ENCODE measurements at places on chromosomes 12 and 14.

DNA sequence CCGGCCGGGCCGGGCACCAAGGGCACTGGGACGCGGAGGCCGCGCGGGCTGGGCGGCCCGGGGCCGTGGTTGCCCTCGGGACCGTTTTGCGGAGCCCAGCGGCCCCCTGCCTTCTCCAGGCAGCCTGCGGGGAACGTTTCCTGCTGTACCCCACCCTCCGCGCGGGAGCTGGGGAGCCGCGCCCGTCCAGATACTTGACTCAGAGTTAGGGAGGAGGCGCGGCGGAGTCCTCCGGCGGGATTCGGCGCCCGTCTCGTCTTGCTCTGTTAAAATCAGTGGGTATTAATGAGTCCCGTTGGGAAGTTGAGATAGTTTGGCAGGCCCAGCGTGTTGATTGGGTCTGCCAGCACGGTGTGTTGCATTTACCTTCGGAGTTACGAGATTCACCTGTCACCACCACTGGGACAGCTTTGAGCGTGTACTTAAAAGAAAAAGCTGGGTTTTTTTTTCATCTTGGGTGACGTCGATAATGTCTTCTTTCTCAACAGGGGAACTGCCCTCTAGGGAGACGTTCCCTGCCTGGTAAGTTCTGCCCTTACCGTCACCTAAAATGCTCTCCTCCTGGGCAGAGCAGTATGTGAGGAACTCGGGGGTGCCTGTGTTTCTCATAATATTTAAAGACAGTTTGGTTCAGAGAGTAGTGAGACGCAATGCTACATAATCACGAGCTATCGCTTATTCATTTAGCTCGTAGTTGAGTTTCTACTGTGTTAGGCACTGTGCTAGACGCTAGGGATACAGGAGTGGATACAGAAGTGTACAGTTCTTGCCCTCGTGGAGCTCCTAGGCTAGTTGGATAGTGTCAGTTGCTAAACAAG lies 596 bp downstream of the DLST start:
- DNase-seq, result no peak

DNA sequence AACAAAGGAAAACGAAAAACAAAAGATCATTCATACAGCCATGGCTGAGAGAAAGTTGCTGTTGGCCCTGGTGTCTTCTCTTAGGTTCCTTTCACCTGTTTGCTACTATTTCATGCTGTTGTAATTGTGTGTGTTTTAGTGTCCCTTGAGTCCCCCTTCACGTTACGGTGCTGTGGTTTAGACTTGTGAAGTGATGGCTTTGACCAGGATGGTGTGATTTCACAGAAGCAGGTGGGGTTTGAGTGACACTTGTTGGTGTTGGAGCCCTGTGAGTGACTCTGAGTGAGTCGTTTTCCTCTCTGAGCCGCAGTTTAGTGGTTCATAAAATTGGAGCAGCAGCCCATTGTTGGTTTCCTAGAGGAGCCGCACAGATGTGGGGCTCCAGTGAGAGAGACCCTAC lies 635.4 kb downstream of the VRK1 start:
- DNase-seq, result no peak

GRCh38 chr12:75781532-75782046 lies 250.0 kb downstream of the PHLDA1 start:
- DNase-seq, result no peak

GRCh38 chr12:30201301-30202160 lies 417.8 kb upstream of the TMTC1 start:
- no peak for DNase-seq

GRCh38 chr12:92424338-92424737 lies 278.5 kb upstream of the PLEKHG7 start:
- no peak for DNase-seq

DNA sequence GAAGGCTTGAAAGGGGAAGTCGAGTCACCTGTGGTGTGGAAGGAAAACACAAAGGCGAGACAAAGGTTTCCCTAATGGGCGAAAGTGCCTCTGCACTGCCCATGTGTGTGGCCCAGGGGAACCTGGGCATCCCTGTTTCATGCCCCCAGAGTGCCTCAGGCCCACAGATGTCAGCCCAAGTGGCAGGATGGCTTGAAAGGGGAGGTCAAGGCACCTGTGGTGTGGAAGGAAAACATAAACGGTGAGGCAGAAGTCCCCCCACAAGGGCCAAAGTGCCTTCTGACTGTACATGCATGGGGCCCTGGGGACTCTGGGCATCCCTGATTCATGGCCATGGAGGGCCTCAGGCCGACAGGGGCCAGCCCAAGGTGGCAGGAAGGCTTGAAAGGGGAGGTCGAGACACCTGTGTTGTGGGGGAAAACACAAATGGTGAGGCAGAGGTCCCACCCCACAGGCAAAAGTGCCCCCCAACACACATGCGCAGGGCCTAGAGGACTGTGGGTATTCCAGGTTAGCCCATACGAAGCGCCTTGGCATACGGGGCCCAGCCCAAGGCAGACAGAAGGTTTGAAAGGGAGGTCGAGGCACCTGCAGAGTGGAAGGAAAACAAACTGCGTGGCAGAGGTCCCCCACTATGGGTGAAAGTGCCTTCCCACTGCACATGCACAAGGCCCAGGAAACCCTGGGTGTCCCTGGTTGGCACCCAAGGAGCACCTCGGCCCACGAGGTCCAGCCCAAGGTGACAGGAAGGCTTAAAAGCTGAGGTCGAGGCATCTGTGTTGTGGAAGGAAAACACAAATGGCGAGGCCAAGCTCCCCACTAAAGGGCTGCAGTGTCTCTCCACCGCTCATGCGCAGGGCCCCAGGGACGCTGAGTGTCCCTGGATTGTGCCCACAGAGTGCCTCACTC lies 382.3 kb downstream of the ALG10 start:
- DNase-seq, result no peak

DNA sequence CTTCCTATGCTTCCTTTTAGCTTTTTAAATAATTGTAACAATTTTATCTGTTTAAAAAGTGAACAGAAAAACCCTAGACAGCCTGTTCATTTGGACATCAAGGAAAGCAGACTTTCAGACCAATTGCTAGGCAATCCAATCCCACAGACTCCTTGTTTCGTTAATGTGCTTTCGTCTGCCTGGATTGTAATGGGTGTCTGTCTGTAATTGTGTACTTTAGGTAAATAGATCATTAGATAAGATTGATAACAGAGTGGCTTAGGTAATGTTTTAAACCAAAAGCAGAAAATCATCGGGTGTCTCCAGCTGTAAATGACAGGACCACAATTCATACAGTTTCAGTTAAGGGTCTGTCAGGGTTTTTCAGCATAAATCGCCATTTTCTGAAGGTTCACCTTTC lies 19.6 kb downstream of the CCDC60 start:
- DNase-seq, result no peak

DNA sequence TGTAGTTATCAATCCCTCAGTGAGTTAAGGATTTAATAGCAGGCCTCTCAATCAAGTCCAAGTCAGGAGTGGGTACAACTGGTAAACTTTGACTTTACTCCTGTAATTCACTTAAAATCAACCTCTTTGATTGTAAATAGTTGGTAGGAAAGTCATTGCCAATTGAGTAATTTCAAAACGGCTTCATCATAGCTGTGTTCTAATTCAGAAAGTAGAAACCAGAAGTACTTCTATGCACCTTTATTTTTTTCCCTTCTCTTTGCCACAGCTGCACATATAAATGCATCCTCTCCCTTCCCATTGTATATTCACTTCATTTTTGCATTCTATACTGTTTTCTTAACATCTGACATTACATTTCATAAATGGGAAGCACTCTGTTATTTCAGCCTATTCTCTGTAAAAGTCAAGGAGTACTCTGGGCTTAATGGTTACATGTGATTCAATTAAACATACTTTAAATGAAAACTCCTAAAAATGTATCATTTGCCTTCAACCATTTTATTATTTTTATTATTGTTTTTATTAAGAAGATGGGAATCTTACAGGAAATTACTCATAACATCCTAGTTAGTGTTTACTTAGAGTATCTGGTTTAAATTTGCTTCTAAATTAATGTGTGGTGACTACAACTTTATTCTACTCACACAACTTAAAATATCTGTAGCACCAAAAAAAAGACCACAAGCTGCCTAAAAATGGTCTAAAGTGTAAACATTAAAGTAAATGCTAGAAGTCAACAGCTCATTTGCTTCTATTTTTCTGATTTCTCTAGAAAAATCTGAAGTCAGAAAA lies 171.2 kb downstream of the CEP128 start:
- DNase-seq, result no peak

DNA sequence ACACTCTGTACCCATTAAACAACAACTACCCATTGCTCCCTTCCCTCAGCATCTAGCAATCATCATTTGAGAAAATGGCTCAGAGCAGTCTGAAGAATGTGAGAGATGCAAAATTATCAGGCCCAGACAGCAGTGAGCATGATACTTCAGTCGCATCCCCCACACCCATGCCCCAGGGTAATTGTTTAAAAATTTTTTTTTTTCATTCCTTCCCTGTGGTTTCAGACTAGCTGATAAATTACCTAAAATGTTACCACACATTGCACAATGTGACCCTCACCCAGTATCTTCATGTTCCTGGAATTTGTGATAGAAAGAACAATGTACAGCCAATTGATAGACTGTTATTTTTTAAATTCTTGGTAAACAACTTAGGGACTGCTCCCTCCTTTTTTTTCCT lies 11.3 kb upstream of the USP15 start:
- DNase-seq, result no peak

GRCh38 chr12:62728741-62729140 lies 206.2 kb downstream of the PPM1H start:
- DNase-seq, result no peak

DNA sequence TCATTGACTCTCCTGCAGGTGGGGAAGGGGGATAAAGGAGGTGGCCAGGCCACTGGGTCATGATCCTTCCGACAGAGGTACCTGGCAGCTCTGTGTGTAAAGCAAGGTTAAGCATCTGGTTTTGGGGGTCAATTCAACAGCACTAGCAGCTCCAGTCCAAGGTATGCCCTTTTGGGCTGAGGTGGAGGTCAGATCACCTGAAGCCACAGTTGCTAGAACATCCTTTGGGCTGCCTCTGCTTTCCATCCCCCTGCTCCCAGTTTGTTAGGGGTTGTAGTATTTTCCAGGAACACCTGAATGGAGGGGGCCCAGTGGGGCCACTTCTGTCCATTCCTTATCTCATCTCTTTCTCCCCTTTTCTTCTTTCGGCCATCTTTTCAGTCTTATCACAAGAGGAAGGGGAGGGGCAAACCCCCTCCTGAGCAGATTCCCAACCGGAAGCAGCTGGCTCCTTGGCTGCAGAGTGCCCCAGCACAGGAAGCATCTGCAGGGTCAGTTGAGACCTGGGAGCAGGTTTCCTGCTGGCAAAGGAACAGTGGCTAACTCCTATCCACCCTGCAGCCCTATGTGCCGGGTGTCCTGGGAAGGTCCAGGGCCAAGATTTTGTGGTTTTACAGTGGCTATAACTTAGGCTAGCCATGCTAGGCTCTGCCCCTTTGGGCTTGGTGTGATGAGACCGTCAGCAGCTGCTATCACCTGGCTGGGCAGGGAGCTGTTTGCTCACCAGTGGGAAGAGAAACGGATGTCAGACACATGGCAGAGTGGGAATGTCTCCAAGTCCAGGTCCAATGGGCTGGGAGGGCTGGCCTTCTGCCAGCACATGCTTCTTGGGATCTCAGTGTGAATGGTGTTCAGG lies 40.2 kb downstream of the SH2B3 start:
- DNase-seq, result no peak

GRCh38 chr12:5945071-5946008 lies at the start of gene ANO2:
ANO2 (minus strand) TSS chr12:5945259; CDS start chr12:5945217, 42 bp downstream.
- DNase-seq, result no peak

DNA sequence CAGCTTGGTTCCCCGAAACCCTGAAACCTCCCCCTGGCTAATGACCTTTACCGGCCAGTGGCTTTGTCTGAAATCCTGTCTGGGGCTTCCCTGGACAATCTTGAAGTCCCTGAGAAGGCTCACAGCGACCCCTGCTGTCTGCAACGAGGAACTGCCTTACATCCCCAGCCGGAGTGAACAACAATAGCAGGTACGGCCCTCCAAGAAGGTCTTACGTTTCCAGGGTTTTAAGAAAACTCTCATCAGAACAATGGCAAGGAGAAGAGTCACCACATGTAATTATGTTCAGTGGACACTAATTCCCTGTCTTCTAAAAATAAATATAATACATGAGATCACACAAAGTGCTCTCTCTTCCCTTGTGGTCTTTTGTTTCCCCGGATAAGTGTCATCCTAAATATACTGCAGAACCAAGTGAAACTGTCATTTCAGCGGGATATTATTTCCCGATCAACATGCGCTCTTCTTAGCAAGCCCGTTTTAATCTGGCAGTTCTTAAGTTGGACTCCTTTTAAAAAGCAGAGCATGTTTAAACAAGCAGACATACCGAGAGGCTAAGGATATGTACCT lies 53.3 kb downstream of the RBM19 start:
- DNase-seq, result peak; percentile 23

DNA sequence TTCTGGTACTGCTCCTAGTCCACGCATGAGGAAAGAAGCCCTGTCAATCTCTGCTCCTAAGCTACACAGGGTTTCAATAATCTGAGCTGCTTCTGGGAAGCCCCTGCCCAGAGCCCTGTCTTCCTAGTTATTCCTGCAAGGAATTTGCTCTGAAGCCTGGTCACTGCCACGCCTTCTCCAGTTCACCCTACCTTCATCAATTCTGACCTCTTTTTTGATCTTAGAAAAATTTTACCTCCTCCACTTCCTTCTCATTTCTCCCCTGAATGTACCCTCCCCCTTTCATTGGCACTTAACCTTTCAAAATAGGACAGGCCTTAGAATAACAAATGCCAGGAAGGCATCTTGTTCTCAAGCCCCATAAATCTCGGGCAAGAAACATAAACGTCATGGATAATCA lies 14.9 kb upstream of the LRRK2 start:
- DNase-seq, result no peak

DNA sequence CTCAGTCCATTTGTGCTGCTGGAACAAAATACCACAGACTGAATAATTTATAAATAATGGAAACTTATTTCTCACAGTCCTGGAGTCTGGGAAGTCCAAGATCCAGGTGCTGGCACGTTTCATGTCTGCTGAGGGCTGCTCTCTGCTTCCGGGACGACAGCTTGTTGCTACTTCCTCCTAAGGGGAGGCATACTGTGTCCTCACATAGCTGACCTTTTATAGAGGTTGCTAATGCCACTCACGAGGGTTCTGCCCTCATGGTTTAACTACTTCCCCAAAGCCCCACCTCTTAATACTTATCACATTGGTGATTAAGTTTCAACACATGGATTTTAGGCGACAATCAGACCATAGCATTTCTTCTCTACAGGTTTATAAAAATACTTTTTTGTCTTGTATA lies 411.1 kb downstream of the NRXN3 start:
- DNase-seq, result no peak

DNA sequence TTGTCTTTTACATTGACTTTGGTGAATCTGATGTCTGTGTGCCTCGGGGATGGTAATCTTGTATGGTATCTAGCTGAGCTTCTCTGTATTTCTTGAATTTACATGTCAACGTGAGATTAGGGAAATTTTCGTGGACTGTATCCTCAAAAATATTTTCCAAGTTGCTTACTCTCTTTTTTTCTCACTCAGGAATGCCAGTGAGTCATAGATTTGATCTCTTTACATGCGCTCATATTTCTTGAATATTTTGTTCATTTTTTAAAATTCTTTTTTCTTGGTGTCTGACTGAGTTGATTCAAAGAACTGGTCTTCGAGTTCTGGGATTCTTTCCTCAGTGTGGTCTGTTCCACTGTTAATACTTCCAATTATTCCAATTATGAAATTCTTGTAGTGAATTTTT lies 207.7 kb downstream of the RAD51B start:
- no peak for DNase-seq

GRCh38 chr14:65446159-65446558 lies 33.6 kb downstream of the FUT8 start:
- DNase-seq, result no peak

- DNase-seq, result no peak
Observed at GRCh38 chr14:101469382-101470247, 91.7 kb upstream of the DIO3 start.

- no peak for DNase-seq
Observed at GRCh38 chr12:30002677-30003076, 218.9 kb upstream of the TMTC1 start.

GRCh38 chr12:117847371-117847770 lies 121.4 kb downstream of the KSR2 start:
- DNase-seq, result no peak
